ENCODE measurements at places on chromosomes 16 and 17.

- DNase-seq = no peak
Observed at GRCh38 chr17:63573634-63574033, 23.4 kb downstream of the DCAF7 start.

- DNase-seq = no peak
Observed at GRCh38 chr16:82639666-82640336, 13.0 kb downstream of the CDH13 start.

DNA sequence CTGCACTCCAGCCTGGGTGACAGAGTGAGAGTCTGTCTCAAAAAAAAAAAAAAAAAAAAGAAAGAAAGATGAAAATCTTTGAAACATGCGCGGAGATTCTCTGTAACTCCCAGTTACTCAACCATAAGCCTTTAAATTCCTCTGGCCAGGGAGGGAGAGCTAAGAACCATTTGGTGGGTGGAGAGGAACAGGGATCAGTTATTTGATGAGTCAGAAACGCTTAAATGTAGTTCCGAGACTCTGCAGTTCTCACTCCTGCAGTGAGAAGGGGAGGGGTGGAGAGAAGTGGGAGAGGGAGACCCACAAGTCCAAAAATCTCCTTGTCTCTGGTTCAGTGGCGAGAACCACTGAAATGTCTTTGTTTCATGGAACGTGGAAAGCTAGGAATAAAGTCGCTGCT, 266.7 kb downstream of the SOX9 start:
- no peak for DNase-seq

- DNase-seq = no peak
Observed at GRCh38 chr16:8946544-8946943, 17.2 kb downstream of the USP7 start.

DNA sequence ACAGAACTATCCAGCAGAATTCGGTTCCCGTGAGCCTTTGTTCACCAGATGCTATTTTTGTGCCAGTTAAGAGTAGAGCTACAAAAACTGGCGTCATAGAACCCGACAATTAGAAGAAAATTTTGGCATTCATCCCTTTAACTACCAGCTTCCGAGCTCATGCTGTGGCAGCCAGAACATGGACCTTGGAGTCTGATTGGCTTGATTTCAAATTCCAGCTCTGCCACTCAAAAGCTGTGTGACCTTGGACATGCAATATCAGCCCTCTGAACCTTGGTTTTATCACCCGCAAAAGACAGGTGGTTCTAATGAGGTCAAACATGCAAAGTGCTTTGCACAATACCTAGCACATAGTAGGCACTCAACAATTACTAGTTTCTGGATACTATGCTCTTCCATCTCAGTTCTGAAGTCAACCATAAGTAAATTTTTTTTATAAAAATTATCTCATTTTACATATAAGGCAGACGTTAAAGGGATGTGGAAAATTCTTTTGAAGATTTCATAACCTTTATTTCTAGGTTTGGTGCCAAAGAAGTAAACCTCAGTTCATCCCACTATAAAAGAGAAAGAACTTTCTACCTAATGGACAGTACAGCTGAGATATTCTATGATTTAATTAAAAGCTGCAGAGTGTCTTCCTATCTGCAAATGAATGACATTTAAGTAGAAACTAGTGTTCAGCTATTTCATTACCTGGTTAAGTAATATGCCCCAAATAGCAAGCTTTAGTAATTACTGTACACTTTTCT, 331.5 kb downstream of the HAPSTR1 start:
- DNase-seq = no peak

GRCh38 chr17:60527701-60528100, 1.7 kb upstream of the APPBP2 start:
- no peak for DNase-seq

DNA sequence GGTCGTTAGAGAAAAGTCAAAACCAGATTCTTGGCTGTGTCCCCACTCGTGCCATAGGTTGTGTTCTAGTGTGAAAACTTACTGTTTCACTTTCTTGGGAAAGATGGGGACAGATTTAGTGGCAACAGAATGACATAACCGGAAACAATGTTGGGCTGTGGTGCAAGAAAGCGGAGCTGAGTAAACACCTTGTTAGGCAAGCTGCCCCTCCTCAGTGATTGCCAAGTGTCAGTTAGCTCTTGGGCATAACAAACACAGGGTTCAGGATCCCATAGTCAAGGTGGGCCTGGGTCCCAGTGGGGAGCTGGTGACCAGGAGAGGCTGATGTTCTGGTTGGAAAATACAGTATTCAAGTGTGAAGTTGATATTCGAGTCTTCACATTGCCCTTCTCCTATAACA, 15.4 kb downstream of the UBN1 start:
- no peak for DNase-seq

- DNase-seq = no peak
Observed at GRCh38 chr16:1762879-1763520, 8.3 kb downstream of the NME3 start.

DNA sequence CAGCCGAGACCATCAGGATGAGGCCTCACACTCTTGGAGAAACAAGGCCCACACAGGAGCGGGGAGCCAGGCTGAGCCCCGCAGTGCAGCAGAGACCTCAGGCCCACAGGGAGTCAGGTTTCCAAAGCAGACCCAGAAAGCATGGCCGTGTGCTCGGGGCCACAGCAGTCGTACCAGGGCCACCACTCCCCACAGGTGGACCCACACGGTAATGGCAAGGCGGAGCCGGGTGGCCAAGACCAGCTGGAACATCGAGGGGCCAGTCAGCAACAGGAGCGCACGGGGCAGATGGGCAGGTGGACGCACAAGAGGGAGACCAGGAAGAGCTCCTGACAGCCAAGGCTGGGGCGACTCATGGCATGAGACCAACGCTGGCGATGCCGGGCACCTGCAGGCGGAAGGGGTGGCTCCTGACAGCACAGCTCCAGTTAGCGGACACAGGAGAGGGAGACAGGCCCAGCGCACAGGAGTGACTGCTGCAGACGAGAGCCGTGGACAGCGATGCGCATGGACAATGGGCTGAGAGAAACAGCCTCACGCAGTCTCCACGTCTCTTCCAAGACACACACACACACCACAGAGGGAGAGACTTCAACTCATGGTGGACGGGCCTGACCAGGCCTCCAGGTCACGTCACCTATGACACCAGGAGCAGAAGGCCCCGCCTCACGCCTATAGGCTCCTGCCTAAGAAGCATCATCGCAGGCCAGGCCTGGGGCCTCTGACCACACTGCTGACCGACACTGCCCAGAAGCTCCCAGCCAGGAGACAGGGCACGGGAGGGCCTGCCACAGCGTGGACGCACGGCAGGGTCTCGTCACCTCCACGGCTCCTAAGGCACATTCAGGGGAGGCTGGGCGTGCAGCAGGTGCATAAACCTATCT, 58.6 kb downstream of the ZNF778 start:
- no peak for DNase-seq

GRCh38 chr17:12729086-12729485, 60.2 kb upstream of the ARHGAP44 start:
- no peak for DNase-seq

GRCh38 chr17:43013296-43013695, 6.7 kb downstream of the IFI35 start:
- DNase-seq = no peak

GRCh38 chr16:70561623-70562022, 38.0 kb downstream of the SF3B3 start:
- DNase-seq = no peak

DNA sequence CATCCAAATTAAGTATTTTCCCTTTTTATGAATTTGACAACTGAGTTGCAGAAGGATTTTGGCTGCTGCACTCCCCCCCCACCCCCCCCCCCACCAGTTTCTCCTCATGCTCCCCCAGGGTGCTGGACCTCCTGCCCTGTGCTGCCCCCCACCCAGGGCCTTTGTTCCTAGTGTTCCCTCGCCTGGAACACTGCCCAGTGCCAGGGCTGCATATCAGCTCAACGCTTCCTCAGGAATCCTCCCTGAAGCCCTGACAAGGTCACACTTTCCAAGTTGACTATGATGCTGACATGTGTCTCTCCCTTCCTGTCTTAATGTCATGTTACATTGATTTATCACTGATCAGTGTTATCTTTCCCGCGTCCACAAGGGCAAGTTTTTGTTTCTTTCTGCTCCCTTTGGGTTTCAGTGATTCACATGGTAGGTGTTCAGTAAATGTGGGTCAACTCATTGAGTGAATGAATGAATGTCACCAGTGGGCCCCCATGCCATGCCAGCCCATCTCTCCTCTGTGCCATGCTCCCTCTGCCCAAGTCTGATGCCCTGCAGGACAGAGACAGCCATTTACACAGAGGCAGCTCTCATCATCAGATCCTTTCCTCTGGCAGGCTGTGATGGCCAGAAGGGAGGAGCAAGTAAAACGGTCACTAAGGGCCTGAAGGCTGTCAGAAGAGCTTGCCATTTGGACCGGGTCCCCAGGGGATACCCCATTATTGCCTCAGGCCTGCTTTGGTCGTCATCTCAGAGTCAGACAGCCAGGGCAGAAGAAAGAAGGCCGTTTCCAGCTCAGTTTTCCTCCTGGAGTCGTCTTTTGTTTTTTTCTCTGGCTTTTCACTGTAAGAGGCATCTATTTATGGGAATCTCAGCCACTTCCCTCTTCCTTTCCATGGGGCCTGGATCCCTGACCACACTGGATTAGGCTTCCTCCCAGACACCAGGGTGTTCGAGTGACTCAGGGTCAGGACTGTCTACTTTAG, 386.2 kb downstream of the SNX29 start:
- DNase-seq = no peak

GRCh38 chr17:75844530-75845057, 390 bp upstream of the UNC13D start:
- no peak for DNase-seq

GRCh38 chr16:59683709-59684108, 949.6 kb upstream of the GOT2 start:
- no peak for DNase-seq

DNA sequence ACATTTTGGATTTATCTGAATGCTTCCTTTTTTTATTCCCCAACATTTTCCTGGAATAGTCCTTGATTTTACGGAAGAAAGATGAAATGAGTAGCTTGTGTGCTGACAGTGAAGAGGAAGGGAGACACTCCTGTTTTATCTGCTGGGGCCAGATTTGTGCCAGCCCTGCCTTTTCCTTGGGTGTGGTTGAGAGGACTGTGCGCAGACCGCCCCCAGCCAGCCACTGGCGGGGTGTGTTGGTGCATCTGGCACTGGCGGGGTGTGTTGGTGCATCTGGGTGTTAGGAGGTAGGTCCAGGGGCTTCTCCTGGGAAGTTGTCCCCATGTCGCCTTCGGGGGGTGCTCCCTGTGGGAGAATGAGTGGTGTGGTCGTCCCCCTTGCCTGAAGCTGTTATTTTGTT, 39.5 kb downstream of the RAP1GAP2 start:
- DNase-seq = no peak

GRCh38 chr17:43351691-43352090, 47.1 kb upstream of the ARL4D start:
- DNase-seq = no peak

DNA sequence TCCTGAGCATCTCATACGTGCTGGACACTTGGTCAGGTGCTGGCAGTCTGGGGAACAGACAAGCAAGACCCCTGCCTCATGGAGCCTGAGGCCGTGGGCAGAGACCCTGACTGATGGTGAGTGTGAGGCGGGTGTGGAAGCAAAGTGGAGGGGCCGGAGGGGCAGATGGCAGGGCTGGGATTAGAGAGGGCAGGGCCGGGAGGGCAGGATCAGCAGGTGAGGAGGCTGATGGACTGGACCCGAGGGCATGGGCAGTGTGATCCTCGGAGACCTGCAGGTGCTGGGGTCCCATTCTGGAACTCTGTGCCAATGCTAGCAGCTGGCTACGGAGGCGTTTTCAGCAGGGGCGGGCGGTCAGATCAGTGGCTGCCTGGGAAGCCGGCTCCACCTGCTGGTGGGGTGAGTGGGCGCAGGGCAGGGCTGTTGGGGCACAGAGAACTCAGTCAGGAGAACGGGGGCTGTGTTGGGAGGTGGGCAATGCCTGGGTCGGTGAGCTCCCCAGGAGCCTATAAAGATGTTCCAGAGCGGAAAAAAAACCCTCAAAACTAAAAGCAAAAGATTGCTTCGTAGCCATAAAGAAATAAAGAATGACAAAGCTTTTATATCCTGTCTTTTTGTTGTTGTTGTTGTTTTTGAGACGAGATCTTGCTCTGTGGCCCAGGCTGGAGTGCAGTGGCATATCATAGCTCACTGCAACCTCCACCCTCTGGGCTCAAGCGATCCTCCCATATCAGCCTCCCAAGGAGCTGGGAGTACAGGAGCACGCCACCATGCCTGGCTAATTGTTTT, 8.9 kb upstream of the C16orf74 start:
- no peak for DNase-seq

DNA sequence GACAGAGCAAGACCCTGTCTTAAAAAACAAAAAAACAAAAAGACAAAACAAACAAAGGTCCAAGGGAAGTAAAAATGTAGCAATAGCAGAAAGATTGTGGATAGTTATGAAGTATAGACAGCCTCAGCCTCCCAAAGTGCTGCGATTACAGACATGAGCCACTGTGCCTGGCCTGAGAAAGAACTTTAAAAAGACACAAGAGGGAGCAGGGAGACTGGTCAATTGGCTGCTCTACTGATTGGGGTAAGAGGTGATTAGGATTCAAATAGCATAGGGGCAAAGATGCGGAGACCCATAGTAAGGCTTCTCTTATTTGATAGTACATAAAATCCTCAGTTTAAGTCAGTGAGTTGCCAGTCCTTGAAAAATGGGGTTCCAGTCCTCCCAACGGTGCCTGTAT, 518.2 kb upstream of the GOT2 start:
- DNase-seq = no peak

DNA sequence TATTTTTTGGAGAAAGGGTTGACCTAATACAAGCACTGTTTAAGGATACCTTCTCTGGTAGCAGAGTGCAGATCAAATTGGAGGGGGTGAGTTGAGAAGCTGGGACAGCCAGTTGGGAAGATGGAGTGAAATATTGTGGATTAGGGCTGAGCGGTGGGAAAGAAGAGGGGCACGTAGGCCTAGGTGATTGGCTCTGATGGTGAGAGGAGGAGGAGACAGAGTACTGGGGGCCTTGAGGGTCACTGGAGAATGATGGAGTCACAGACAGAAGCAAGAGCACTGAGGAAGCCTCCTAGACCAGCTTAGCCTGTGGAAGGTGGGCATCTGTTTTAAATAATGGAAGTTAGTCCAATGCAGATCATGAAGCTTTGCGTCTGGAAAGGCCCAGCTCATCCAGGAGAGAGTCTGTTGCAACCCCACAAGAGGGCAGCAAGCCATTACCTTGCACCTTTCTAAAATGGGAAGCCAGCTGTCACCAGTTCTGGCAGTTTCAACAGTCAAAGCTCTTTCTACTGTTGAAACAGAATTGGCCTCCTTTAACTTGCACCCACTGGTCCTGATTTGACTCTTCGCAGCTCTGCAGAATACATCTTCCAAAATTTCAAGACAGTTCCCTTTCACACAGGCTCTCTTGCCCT, 11.8 kb downstream of the SLC9A5 start:
- DNase-seq = no peak

GRCh38 chr17:46811978-46812583, 6.4 kb downstream of the WNT3 start:
- DNase-seq = no peak

DNA sequence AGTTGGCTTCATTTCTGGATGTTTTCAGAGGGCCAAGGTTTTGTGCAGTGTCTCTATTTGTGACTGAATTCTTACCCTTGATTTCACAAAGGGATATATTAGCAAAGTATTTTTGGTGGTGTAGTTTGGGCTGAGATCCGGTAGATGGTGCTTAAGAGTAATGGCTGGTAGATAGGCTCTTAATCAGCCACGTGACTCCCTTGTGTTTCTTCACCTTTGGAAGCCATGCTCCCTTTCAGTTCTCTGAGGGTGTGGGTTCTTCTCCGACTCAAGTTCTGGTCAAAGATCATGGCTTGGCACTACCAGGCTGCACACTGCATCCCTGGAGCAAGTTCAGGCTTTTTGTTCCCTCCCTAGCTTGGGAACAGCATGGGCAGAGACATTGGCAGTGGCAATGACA, 887.3 kb downstream of the CDH8 start:
- DNase-seq = no peak

- DNase-seq = no peak
Observed at GRCh38 chr17:49992191-49992932, 2.7 kb downstream of the DLX3 start.
